Fibroblast of mammary gland (primary cell): ENCODE measurements at places on chromosomes 6 and 20.

DNA sequence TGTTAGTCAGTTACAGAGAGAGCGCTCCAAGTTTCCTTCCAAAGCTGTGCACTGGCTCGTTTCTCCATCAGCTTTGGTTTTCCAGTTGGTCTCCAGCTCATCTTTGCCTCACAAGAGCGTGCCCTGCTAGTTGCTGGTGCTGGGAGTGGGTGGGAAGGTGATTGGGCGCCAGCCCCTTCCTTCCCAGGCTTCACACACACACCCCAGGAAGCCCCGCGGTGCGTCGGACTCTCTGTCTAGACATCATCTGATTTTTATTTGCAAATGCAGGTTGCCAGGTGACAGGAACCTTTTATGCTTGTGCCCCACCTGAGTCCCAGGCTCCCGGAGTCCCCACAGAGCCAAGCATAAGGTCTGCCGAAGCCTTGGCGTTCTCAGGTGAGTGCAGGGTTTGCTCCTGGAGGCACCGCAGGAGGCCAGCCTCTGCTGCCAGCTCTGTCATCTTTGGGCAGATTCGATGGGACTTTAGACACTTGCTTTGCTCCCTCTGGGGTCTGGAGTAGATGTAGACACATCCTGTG, 7.1 kb downstream of the IRF4 start:
- DNase-seq: no peak

DNA sequence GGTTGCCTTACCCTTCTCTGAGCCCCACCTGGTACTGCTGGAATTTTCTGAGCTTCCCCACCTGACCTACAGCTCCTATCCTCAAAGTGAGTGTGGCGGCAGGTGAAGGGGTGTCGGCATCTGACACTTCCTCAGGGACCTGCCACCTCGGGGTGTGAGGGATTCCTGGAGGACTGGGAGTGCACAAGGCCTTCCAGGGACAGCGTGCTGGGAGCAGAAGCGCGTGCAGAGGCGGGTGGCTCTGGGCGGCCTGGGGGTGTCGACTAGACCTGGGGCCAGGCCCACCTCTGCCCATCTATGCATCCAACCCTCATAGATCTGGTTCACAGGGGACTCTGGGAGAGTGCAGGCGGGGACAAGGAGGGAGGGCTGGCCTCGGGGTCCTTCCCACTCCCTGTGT, 7.8 kb downstream of the DLGAP4 start:
- no peak for DNase-seq

DNA sequence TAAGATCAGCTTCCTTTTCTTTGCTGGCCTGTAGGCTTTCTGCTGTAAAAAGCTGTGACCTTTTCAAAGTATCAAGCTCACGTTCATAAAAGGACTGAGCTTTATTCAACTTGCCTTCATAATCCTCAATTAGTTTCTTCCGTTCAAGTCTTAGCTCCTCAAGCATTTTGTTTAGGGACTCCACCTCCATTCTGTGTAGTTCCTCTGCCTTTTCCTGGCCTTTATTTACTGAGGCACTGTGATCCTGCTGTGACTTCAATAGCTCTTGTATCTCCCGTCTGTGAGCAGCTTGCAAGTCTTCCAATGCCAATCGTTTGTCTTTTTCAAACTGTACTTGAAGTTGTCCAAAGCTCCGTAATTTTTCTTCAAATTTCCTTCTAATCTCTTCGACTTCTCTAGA, 54.4 kb downstream of the FAM184A start:
- no peak for DNase-seq

DNA sequence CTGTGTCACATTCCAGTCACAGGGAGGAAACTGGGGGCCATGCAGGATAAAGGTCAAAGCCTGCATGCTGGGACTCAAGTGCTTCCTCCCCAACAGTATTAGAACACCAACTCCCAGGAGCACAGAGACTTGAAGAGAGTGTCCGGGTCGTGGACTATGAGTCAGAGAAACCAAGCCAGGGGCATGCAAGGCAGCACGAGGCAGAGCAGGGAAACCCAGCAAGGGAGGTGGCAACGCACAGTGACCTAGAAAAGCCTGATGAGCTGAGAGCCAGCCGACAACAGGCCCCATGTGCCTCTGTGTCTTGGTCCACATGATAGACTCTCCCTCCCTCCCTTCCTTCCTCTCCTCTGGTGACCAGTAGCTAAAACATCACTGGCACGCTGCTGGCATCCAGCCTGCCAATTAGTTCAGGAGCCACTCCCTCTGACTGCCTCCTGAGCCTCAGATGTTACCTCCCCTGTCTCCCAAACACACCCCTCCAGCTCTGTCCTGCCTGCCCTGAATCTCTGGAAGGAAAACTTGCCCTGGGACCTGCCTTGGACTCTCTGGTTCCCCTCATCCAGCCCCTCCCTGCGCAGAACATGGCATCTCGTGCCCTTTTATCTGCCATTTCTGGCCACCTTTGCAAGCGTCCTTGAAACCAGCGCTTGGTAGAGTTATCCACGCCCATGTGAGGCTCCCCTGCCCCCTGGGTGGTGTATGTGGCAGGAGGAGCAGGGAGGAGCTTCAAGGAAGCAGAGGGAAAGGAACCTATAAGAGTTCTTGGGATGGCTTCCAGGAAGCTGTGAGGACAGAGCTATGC, 16.2 kb upstream of the RNF39 start:
- DNase-seq: peak; percentile 56

DNA sequence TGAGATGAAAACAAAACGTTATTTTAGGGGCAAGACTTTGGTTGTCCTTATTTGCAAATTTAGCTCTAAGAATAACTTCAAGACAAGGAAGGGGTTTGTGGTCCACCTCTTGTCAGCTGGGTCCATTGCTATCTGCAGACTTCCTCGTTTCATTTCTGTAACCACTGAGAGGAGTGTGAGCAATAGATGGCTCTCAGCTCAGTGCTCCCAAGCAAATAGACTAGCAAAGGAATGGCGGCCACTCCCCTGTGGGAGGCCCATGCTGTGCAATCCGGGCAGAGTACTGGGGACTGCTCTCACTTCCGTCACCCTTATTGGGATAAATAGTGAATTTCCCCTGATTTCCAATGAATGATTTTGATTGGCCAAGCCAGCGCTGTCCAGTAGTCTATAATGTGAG, 176.6 kb downstream of the ZDHHC14 start:
- DNase-seq: no peak

- DNase-seq: no peak
Measured at GRCh38 chr6:108348655-108349349, 53.9 kb downstream of the AFG1L start.

- DNase-seq: peak; percentile 97
Measured at GRCh38 chr6:105592329-105592728, 189.4 kb upstream of the PREP start.

DNA sequence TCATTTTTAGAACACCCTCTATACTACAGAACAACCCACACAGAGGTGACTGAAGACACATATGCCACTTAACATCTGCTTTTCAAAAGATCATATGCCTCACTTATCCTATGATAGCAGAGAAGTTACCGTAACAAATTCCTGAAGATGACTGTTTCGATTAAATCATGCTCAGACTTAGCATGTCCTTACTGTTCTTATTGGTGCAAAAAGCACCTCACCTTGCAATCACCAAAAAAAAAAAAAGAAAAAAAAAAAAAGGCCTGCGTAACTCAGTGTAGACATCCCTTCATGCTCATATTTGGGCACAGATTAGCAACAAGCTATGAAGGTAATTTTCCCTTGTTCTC, 17.7 kb upstream of the DST start:
- DNase-seq: no peak

DNA sequence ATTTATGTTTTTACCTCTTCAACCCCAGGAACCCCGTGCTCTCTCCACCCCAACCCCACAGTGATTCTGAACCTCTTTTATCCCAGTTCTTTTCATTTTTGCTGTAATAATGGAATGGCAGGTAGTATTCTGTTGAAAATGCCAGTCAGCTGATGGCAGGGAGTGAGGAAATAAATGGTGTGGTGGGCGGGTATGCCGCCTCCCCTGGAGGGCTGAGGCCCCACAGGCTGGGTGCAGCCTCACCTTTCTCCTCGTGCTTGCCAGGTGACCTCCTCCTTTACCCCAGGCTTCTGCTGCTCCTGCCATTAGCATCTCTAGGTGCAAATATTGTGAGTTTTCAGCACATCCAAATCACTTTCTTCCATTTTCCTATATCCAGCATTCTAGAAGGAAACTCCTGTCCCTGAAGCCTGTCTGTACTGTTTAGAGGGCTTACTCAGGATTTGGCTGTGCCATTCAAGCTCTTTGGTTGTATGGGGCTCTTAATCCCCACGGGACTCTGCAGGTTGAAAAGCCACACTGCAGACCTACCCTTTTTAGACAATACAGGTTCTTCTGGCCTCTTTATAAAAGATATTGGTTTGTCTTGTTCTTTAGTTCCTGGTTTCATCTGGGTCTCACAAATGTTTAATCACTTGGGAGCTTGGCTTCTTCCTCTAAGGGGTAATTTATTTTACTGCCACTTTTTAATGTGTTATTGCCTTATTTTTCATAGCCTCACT, 201.8 kb downstream of the JARID2 start:
- no peak for DNase-seq

GRCh38 chr6:44263354-44264100, 1.8 kb downstream of the NFKBIE start:
- DNase-seq: no peak

GRCh38 chr6:99334526-99335127, 14.8 kb downstream of the FAXC start:
- DNase-seq: peak; percentile 63

- DNase-seq: no peak
Measured at GRCh38 chr20:39188266-39188765, 226.2 kb downstream of the DHX35 start.

GRCh38 chr6:134402372-134402984, 84.6 kb upstream of the SGK1 start:
- no peak for DNase-seq

GRCh38 chr6:107107791-107108190, 7.5 kb downstream of the BEND3 start:
- no peak for DNase-seq

DNA sequence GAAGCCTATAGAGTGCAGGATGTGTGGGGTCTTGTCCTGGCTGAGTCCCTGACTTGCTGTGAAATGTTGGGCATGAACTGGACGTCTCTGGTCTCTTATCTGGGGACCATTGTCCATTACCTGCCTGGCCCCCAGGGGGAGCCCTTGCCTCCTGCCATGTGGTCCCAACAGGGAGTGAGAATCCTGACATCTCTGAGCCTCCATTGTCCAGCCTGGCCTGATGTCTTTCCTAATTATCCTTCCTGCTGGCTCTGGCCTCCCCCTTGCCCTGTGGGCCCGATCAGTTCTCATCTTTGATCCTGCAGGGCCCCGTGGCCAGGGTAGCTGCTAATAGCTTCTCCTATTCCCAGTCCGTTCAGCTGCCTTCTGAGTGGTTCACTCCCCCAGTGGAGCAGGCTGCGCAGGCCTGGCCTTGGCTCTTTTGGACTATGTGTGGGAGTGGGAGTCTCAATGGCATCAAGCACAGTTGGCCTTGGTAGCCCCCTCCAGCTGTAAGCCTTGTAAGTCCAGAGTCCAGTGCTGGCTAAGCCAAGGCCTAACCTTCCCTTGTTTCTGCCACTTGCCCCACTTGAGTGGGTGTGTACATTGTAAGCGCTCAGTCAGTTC, 77.9 kb upstream of the RALY start:
- no peak for DNase-seq

DNA sequence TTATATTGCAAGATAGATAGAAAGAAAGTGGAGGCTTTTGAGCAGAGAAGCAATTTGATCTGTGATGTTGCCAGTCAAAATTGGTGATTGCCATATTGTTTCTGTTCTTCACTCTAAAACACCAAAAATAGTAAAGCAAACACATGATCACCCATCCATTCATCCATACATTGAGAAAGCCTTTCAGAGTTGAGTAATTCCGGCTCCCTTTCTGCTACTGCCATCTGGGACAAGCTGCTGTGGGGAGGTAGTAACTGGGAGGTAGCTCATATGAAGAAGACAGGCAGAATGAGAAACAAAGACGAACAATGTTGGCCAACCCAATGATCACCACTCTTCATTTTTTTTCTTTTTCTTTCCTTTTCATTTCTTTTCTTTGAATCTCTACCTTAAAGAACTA, 51.1 kb upstream of the HBS1L start:
- no peak for DNase-seq

DNA sequence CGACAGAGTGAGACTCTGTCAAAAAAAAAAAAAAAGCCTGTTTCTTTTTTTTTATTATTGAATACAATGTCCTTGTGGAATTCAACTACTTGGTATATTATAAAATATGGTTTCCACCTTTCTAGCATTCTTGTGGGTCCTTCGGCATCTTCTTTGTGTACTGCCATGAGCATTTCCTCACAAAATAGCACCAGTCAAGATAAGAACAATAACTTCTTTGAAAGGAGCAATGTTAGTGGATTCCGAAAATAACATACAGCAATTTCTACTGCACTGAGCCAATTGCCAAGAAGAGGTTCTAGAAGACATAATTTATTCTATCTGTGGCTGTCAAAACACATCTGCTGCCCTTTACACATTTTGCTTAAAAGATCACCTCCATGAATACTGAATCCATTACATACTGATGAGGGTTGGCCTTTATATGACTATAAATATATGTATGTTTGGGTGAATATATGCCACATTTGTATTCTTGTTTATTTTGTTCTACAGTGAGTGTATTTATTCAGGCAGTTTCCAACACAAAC, 19.1 kb upstream of the SPTLC3 start:
- no peak for DNase-seq

GRCh38 chr6:41332842-41333736, 2.3 kb upstream of the NCR2 start:
- DNase-seq: no peak

- no peak for DNase-seq
Measured at GRCh38 chr6:40251637-40252300, 317.5 kb upstream of the MOCS1 start.

- DNase-seq: no peak
Measured at GRCh38 chr20:62823688-62824475, 7.0 kb downstream of the COL9A3 start.

- peak; percentile 33 for DNase-seq
Measured at GRCh38 chr20:25600632-25601031, 15.3 kb upstream of the NINL start.

DNA sequence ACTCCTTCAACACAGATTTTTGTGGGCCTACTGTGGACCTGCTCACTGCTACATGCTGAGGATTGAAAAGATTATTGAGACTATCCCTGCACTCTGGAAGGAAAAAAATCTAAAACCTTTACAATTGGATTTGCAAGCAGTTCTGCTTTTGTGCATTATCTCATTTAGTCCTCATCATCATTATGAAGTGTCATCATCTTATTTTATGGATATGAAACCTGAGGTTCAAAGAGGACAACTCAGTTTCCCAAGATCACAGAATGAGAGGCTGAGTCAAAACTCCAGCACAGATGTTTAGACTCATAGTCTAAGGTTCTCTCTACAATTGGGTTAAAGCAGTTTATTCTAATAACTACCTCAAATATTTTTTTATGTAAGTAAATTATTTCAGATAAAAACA, 160.2 kb upstream of the MARCKS start:
- DNase-seq: peak; percentile 60

DNA sequence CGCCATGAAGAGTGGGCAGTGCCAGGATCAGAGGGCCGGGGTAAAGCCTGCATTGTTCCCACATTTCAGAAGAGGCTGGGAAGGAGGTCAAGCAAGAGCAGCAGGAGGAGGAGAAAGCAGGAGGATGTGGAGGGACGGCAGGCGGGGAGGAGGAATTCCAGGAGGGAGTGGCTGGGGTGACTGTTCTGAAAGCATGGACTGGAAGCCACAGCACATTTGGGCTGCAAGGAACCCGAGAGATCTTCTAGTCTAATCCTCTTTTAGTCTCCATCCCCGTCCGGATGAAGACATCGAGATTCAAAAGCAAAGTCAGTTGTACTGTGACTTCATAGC, 76.9 kb downstream of the FAM50B start:
- no peak for DNase-seq

- DNase-seq: no peak
Measured at GRCh38 chr20:19781235-19781634, 23.2 kb downstream of the RIN2 start.
